ENCODE measurements at places on chromosomes 3 and 15.
A peak's percentile ranks its signal among the peaks of the same experiment; 100 is the strongest.

GRCh38 chr3:48938156-48938555 is 19.5 kb downstream of the ARIH2 start:
- no peak for DNase-seq

- DNase-seq, result peak; percentile 38
Measured at GRCh38 chr3:129892486-129892856, 1.0 kb downstream of the TMCC1 start.

- no peak for DNase-seq
Measured at GRCh38 chr3:191158247-191158646, 40.8 kb upstream of the OSTN start.

DNA sequence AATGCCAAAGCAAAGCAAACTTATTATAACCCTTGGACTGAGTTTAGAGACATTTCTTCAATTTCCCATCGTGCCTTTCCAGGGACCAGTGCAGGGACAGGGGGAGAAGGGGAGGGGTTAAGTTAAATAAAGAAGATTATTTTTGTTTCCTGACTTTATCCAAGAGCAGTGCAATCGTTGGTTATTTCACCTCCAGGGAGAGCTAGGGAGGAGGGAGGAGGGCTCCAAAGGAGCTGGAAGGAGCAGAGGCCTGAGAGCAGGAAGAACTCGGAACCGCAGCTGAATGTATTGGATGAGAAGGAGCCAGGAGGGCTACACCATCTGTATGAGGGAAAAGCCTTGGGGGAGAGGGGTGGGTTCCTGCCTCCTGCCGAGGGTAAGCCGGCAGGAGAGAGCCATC is 20.7 kb downstream of the HAPLN3 start:
- no peak for DNase-seq

DNA sequence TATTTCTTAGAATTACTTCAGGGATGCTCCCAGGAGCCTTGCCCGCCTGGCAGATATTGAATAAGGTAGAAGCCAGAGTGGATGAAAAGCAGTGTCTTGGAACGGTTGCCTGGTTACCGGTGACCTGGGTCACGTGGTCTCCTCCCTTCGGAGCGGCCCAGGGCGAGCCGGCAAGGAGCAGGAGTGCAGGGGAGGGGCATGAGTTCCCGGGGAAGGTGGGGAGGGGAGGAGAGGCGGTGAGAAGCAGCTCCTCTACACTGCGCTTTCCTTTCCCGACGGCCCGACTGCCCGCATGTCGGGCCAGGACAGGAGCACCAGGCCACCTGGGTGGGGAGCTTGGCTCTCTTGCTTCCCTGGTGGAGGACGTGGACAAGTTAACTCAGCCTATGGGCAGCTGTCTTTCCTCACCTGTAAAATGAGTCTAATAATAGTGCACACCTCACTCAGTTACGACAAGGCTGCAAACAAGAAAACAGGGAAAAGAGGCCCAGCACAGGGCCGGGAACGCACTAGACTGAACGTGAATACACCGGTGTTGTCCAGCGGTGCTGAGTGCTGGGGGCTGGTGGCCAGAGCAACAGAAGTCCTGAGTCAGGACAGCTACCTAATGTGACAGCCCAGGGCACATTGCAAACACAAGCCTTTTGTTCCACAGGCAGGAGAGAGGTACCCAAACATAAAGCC is 198.3 kb downstream of the ADAMTS9 start:
- peak; percentile 24 for DNase-seq

DNA sequence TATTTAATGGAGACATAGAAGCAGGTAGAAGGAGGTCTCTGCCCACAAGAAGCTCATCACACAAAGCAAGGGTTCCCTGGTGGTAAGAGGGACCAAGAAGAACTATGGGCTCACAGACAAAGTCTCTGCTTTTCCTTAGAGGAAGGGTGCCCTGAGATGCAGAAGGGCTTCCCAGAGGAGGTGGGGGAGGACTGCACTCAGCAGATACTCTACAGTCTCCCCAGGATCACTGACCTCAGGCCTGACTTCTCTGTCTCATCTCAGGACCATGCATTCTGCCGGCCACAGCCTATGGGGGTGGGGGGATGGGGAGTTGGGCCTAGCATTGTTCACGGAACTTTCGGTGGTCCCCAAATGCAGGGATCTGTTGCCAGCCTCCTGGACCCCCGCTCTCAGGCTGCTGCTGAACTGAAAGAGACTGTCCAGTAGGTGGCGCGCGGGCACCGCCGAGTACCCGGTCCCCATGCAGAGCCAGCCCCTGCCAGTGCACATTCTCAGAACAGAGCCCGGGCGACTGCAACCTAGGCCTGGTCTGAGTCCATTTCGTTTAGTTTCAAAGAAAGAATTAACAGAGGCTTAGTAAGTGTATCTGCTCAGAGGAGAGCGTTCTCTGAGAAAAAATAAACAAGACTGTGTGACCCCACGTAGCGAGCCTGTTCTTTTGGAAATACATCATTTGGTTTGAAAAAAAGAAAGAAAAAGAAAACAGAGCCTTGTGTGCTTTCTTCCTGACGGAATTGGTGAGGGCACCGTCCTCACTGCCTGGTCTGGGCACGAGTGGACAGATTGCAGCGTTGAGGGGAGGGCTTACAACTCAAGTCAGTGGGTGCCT is 74.1 kb downstream of the LRTM1 start:
- DNase-seq, result peak; percentile 54

- DNase-seq, result no peak
Measured at GRCh38 chr3:10274601-10275000, 18.1 kb downstream of the GHRL start.

DNA sequence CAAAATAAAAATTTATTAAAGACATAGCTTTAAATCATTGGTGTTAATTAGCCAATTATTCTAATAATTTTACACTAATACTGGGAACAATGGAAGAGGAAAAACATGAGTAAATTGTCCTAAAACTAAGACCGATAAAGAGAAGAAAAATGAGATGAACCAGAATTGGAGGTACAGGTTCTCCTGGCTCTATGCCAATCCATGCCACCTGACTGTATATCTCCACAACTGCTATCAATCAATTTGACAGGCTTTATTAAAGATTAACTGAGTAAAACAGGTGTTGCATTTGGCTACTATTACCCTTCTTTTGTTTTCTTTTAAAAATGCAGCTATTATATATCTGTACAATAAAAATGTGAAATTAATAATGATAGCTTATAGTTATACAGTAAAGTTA is 850.0 kb downstream of the CADM2 start:
- peak; percentile 25 for DNase-seq

DNA sequence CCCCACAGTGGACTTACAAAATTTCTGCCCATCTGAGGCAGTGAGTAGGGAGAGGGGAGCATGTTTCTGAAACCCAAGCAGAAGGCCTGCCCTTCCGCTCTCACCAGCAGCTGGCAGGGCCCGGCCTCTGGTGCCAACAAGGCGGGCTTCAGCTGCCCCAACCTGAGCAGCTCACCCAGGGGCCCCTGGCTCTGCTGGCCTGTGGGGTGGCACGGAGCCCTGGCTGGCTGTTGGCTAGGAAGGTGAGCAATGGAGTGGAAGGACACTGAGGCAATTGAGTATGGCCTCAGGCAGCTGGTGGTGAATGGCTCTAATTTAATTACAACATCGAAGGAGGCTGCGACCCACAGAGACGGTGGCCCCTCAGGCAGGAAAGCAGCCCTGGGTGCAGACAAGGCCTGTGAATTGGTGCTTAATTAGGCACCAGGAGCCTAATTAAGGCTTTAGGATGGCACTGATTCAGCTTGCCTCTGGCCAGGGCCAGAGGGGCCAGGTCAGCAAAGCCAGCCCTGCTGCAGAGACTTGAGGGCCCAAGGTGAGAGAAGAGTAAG is 60.9 kb downstream of the ST8SIA2 start:
- DNase-seq, result no peak

GRCh38 chr15:39267685-39268084 is 313.2 kb upstream of the THBS1 start:
- DNase-seq, result no peak

GRCh38 chr3:139634111-139634635 is 43.6 kb downstream of the NMNAT3 start:
- no peak for DNase-seq

GRCh38 chr3:170494766-170495165 is 76.1 kb downstream of the CLDN11 start:
- DNase-seq, result no peak

- DNase-seq, result no peak
Measured at GRCh38 chr15:51726302-51727073, 11.0 kb downstream of the LYSMD2 start.

- DNase-seq, result peak; percentile 72
Measured at GRCh38 chr3:172751175-172751704, 714 bp downstream of the ECT2 start.

- DNase-seq, result peak; percentile 37
Measured at GRCh38 chr15:56356616-56357015, 8.6 kb upstream of the TEX9 start.

All from HT-29 (cell line).